Stimulated activated CD4-positive, alpha-beta T cell treated with anti-CD3 and anti-CD28 coated beads, Interleukin-15, amount 100 ng/mL, for 24 hours (primary cell): ENCODE measurements at places on chromosomes 6 and 20.

DNA sequence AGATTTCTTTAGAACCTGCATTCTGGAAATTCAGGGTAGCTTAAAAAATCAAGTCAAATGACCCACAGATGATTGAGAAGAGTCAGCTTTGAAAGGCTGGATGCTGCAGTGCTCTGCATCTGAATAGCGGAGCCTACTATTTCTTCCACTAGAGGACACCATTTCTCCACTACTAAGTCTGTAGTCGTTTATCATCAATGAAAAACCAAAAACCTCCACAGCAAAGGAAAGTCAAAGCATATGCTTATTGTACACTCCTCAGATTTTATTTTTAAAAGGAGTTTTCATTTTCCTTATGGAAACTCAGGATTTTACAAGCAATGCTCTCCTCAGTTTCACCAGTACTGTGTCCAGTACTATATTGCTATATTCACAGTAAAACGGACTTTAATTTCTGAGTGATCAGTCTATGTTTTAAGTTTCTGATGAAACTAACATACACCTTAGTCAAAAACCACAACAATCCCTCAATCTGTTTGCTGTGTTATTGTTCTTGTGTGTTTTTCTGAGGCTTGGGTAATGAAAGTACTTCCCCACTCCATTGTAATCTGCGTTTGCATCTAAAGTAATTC is 50.5 kb upstream of the ENPP5 start:
- DNase-seq = no peak

- DNase-seq = peak; percentile 72
Measured at GRCh38 chr6:155223646-155224451, 40.0 kb upstream of the CLDN20 start.

DNA sequence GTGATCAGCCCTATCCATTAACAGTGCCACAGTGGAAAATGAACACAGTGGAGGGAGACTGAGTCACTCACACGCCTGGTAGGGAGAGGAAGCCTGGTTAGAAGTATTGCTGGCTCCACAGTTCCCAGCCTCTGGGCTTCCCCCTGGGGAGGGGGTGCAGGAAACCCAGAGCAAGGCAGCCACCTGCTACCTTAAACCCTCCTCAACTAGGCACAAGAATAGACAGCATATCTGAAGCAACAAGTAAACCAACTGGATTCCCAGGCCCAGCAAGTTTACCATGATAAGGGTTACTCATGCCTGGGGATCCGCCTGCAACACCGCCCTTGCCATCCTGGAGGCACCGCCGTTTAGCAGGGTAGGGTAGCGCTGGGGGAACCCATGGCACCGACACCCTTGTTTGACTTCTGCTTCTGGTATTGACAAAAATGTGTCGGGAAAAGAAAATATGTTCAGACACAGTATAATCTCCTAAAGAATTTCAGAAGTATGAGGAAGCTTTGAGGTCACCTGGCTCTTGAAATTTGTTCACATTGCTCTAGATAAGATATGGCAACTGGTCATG is 38.3 kb downstream of the SLC22A23 start:
- no peak for DNase-seq

- DNase-seq = no peak
Measured at GRCh38 chr20:16007164-16007563, 566.1 kb downstream of the KIF16B start.

GRCh38 chr20:47818996-47819609 is 33.8 kb upstream of the SULF2 start:
- no peak for DNase-seq

GRCh38 chr20:62548471-62548870 is 72.7 kb upstream of the GATA5 start:
- no peak for DNase-seq

- DNase-seq = no peak
Measured at GRCh38 chr6:52529311-52529710, 47.5 kb downstream of the TRAM2 start.

- DNase-seq = no peak
Measured at GRCh38 chr6:99559057-99559456, 9.4 kb downstream of the CCNC start.

GRCh38 chr6:10589429-10589727 is 68.2 kb downstream of the GCNT2 start:
- DNase-seq = no peak

GRCh38 chr20:48406498-48406897 is 421.3 kb downstream of the PREX1 start:
- DNase-seq = peak; percentile 29

DNA sequence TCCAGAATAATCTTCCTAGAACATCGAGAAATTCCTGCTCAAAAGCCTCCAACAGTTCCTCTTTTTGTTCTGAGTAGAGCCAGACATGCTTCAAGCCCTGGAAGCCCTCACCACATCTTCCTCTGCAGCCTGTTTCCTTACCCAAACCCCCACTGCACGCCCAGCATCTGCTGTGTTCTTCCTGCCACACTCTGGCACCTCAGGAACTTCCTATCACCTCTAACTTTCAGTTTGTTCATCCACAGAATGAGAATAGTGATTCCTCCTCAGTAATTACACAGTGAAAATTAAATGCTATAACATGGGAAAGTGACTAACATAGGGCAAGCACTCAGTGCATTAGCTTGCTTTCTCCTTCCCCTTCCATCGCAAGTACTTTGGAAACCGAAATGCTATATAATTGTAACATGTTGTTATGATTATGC is 26.3 kb downstream of the C6orf89 start:
- DNase-seq = peak; percentile 56

DNA sequence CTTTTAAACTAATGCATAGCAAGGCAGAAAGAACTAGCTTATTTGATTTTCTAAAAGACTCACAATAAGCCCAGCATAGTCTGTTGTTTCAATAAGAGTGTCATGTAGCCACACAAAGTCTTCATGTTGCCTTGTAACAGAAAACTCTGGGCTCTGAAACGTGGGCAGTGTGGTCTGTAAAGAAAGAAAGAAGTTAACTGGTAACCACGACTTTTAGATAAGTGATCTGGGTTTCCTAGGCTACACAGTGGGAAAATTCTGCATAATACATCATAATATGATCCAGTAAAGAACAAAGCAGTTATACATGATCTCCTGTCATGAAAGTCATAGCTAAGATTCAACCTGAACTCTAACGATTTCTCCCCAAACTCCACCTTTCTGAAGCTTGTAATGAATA is 13.3 kb downstream of the SNX5 start:
- DNase-seq = no peak

GRCh38 chr20:62357187-62357667 is 9.9 kb downstream of the LAMA5 start:
- no peak for DNase-seq

DNA sequence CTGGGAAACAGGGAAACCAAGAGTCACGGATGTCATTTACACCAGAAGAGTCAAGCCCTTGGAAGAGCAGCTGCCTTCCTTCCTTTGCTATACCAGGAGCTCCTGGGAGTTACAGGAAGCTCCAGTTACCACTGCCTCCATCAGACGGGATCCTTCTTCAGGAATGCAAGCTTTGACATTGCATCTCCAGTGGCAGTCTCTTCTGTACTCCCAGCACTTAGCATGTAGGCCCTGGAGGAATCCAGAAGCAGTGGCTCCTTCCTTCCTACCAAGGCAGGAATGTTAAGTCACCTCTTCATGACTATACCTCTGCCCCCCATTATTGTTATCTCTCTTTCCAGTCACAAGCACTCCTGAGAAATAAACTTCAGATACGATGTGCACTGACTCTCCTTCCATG is 836.0 kb downstream of the MAFB start:
- DNase-seq = no peak

GRCh38 chr6:65780691-65781090 is 73.7 kb upstream of the EYS start:
- no peak for DNase-seq

GRCh38 chr20:38196592-38196991 is 31.5 kb upstream of the TGM2 start:
- no peak for DNase-seq

DNA sequence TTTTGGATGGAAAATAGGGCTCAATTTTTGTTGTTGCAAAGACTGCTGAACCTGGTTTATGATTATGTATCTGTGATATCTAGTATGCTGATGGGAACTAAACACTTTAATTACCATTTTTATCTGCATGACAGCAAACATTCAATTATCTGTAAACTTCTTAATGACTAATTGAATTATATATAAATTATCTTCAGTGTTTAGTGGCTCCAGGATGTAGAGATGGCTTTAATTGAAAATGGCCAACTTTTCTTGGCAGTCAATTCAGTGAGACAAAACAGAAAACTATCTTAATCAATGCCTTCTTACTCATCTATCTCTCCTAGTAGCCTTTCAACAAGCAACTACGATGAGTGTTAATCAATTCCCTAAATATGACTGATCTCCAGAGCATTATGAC is 591.3 kb downstream of the HACE1 start:
- no peak for DNase-seq

DNA sequence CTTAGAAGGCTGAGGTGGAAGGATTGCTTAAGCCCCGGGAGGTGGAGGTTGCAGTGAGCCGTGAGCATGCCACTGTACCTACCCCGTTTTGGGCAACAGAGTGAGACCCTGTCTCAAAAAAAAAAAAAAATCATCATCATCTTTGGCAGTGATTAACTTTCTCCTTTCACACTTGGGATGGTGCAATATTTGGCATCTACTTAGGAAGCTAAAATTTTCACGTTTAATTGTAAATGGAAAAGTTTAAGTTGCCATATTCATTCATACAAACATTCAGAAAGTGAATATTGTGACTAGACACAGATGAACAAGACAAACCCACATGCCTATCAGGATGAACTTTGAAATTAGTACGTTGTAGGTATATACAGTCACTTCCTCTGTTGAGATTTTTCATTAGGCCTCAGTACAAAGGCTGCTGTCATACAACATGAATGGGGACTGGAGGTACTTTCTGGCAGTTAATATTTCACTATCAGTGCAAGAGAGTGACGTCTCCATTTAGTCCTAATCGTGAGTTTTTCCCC is 10.3 kb downstream of the TOP1 start:
- no peak for DNase-seq

- DNase-seq = no peak
Measured at GRCh38 chr6:20335872-20336271, 65.8 kb upstream of the E2F3 start.

DNA sequence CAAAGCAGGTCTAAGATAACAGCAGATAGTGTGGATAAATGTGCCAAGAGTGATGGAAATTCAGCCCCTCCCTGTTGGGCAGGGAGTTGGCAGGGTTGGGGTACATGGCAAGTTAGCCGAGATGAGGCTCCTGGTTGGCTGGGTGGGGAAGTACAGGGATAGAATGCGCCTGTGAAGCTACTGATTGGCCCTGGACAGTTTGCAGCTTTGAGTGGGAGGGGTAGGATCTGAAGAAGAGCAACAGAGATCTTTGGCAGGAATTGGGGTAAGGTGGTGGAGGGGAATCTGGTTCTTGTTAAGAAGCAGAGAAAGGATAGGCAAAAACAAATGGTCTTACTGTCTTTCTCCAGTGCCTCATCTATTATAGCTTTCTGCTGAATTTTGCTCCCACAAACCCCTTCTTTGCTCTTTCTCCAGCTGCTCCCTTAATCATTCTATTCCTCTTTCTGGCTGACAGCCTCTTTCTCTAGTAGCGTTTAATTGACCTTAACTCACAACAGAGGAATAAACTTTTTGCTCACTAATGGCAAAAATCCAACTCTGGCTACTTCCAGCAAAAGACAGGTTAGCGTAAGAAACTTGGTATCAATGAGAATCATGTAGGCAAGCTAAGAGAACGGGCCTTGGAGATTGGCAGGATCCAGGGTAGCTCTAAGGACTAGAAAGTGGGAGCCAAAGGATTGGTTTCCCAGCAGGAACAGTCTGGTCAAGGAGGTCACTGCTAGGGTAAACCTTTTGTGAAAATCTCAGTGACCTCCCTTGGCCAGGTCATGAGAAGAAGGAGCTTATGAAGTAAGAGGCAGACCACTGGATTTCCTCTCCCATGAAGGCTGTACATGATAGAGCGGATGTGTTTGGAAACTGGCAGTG is 86.3 kb upstream of the CARMIL1 start:
- DNase-seq = no peak

GRCh38 chr6:169726049-169726400 is 1.7 kb upstream of the PHF10 start:
- no peak for DNase-seq

DNA sequence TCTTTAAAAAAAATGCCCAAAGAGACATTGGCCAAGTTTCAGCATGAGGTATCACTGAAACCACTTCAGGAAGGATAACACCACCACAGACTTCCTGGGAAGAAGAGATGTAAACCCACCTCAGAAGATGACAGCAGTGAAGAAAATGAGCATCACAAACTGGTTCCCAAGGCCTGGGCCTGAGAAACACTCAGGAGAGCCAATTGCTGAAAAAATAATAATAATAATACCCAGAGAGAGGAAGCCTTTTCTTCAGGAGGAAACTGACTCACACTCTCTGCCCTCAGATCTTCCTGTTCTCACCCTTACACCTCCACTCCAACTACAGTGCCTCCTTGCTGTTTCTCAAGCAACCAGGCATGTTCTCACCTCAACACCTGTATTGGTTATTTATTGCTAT is 68.1 kb upstream of the MAFB start:
- DNase-seq = peak; percentile 6

DNA sequence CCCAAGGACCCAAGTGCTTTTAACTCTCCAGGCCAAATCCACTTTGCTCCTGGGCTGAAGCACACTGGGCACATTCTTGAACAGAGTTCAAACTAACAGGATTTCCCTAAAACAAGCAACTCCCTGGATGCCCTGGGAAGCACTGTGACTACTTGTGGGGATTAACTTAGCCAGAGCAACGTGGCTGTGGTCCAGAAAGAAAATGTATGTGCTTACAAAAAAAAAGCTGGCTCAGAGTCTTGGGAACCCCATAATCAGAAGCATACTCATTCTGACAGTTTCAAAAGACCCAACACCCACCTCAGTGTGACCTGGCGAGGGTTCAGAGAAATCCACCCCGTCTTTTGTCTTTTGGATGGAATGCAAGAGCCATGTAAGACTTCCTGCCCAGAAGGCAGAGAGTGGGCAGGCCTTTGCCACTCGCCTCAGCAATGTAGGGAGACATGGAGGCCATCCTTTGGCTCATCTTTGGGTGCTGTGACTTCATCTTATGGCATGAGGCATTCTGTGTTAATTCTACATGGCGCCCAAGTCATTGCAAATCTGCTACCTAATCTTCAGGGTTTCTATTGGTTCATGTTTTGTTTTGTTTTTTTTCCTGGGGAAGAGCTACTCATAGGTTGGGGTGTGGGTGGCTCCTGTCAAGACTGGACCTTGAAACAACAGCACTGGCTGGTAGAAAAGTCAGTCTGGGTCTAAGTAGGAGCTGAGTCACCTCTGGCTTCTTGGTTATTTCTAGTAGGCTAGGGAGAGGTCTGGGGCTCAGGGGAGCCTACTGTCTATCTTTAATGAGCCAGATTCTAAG is 248.6 kb upstream of the SUPT3H start:
- DNase-seq = peak; percentile 47
